Fibroblast of skin of right quadriceps (primary cell): ENCODE measurements at places on chromosomes 16 and 17.

- no peak for DNase-seq
Measured at GRCh38 chr16:968620-969019, 2.2 kb downstream of the LMF1 start.

DNA sequence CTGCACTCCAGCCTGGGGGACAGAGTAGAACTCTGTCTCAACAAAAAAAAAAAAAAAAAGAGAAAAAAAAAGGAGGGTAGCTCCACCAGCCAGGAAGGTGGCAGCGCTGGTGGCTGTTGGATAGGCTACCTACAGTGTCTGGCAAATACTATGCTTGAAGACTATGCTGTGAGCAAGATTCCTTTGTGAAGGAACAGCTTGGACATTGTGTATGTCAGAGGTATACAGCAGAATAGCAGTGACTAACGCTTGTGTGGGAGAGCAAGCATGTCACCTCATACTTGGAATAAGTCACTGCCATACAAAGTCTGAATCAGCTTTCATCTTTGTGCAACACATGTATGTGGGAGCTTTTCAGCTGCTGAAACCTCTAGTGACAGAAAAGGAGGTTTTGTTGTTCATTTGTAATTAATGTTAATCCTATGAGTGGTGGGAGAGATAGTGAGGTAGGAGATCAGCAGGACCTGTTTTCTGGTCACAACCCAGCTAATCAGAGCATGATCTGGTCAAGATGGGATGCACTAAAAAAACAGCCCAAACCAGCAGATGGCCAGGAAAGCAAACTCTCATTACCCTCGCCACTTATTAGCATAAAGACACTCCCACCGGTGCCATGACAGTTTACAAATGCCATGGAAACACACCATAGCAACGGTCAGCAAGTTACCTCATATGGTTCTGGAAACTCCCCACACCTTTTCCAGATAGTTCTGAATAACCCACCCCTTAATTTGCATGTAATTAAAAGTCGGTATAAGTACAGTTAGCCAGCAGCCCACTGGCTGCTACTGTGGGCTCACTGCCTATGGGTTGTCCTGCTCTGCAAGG lies 6.8 kb upstream of the ITGAD start:
- DNase-seq, result peak; percentile 9

DNA sequence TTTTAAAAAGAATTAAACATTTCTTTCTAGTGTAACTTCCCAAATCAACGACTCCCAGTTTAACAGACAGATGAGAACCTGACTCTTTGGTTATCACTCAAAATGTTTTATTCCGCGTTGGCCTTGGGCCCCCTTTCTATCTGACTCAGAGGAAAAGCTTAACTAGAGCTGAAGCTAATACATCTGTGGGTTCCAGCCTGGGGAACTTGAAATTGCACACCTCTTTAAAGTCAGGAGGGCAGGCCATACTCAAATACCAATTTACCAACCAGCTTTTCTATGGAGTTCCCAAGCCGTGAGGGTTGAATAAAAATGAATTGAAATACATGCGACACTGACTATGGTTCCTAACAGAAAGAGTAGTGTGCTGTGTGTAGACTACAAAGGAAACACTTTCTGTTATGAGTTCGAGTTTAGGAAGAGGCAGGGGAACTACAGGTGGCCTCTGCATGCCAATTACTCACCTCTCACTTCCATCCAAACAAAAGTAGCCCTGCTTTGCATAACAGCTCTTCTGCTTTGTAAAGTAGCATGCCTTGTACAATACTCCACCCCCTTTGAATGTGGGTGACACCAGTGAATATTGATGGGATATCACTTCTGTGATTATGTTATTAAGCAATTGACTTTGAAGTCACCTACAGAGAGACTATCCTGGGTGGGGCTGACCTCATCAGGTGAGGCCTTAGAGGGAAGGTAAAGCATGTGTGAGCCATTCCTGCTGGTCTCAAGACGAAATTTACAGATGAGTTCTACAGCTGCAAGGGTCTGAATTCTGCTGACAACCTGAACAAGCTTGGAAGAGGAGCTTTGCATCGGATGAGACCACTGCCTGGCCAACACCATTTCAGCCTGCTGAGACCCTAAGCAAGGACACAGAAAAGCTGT lies 92.1 kb downstream of the WDR59 start:
- DNase-seq, result no peak

DNA sequence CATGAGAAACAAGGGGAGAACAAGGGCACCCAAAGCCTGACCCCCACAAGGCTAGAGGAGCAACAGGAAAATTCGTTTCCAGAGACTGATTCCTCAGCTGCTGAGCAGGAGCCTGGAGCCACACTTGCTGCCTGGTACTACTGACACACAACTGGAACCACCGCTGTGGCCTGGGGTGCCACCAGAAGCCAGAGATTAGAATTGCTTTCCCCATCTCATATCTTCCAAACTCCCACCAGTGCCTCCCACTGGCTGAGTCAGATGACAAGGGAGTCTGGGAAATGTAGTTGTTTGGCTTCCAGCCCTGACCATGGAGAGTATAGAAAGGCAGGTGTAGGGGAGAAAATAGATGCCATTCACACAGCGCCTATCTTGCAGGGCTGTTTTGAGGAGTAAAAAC lies 4.1 kb upstream of the TMEM11 start:
- DNase-seq, result no peak

GRCh38 chr16:67393111-67393787 lies at the start of gene TPPP3:
TPPP3 (minus strand) TSS chr16:67393498; CDS start chr16:67391111, 2,387 bp downstream.
- DNase-seq, result peak; percentile 69

DNA sequence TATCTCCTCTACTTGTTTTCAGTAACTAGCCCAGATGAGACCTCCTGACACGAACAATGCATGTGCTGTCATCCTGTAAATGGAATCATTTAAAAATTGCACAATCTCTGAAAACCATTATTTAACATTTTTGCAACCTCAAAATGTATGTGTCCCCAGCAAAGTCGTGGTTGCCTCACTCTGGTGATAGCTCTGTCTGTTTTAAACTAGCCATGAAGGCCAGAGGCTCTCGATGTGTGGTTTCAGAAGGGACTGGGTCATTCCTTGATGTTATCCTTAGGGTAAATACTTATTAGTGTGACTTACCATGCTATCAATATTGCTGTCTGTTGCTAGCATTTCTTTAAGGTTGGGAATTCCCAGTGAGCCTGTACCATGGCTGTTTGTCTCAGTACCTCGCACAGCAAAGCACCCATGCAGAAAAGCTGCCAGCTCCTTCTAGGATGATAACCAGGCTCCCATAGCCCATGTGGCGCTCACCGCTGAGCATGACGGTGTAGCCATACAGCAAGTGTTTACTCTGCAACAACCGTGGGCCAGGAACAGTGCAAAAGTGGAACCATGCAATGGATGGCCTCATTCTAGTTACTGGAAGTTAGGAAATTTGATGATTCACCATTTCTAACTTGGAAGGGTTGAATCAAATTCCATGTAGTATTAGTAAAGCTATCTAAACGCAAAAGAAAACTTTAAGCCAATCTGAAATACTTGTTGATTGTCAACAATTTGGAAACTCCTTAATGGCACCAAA lies 2.9 kb upstream of the PGS1 start:
- DNase-seq, result peak; percentile 96

GRCh38 chr16:88737298-88738150 lies 31.2 kb downstream of the CTU2 start:
- peak; percentile 77 for DNase-seq

DNA sequence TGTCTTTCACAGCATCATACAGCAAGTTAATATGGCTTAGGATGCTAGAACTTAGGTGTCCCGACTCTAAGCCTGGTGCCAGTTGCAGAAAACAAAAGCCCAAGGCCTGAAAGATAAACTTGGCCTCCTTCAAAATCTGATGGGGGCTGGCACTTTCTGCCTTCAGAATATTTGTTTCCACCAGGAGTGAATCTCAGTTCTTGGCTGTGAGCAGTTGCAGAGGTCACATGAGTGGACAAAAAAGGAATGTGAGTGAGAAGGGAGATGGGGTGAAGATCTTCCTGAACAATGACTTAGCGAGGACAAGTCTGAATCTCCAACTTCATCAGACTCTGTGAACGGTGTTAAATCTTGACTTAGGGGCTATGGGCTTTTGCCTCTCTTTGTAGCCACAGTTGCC lies 46.6 kb downstream of the HOXB1 start:
- peak; percentile 41 for DNase-seq

GRCh38 chr17:4938069-4938491 lies 1.8 kb downstream of the SLC25A11 start:
- no peak for DNase-seq

DNA sequence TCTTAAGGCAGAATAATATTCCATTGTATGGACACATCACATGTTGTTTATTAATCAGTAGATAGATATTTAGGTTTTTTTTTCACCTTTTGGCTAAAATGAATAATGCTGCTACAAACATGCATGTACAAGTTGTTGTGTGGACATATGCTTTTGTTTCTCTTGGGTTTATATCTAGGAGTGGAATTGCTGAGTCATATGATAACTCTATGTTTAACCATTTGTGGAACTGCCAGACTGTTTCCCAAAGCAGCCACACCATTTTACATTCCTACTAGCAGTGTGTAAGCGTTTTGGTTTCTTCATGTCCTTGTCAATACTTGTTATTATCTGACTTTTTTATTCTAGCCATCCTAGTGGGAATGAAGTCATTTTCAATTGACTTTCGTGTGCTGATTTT lies 21.3 kb downstream of the CYLD start:
- DNase-seq, result peak; percentile 22

- DNase-seq, result no peak
Measured at GRCh38 chr17:77456951-77457548, 316.3 kb downstream of the SEC14L1 start.

DNA sequence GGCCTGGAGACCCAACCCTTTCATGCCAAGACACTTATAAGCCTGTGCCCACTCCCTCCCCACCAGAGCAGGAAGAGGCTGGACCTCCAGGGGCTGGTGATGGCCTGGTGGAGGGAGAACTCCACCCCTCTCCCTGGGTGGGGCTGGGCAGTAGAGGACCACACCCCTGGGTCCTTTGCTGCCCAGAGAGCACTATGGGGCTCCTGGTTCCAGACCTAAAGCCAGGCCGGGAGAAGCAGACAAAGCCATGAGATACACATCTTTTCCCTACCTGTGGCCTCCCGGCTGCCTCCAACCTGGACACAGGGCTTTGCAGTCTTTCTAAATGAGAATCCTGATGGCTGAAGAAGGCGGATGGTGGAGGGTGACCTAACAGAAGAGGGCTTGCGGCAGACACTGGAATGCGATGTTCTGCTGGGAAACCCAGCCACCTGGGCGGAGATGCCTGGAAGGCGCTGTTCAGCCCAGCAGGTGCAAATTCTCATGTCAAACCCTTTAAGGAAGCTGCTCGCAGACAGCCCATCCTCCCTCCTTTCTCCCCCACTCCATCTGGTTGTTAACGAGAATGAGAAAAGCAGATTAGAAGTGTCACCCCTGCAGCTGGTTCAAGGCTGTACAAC lies 43.9 kb upstream of the KIFC3 start:
- DNase-seq, result no peak

- peak; percentile 83 for DNase-seq
Measured at GRCh38 chr16:10827691-10828341, 9.2 kb upstream of the TVP23A start.

DNA sequence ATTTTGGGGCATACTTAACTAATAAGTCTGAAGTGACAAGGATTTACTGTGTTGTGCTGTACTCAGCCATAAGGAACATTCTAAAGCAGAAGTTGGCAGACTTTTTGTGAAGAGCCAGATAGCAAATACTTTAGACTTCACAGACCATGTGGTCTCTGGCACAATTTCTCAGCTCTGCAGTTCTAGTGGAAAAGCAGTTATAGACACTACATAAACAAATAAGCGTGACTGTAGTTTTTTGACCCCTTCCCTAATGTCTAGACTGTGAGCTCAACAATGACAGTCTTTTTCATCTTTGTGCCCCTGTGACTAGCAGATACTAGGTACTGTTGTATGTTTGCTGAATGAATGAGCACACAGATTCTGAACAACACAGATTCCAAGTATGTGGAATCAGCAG lies 4.9 kb downstream of the RPAIN start:
- DNase-seq, result no peak

- no peak for DNase-seq
Measured at GRCh38 chr16:5044011-5044540, 10.3 kb upstream of the NAGPA start.

DNA sequence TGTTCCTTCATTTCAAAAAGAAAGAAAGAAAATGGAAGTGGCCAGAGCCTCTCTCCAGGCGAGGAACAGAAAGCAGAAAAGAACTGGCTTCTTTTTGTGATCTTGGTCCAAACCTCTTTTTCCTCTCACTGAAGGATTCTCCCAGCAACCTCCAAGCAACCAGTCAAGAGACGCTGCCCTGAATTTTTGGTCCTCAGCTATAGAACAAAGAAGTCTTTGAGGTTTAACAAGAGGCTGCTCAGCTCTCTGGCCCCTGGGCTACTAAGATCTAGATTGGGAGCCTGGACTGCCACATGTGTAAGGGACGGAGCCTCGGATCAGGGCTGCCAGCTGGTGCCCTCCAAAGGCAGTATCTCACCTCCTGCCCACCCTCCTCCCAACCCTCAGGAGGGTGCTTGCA lies 62.6 kb downstream of the AXIN2 start:
- DNase-seq, result no peak

DNA sequence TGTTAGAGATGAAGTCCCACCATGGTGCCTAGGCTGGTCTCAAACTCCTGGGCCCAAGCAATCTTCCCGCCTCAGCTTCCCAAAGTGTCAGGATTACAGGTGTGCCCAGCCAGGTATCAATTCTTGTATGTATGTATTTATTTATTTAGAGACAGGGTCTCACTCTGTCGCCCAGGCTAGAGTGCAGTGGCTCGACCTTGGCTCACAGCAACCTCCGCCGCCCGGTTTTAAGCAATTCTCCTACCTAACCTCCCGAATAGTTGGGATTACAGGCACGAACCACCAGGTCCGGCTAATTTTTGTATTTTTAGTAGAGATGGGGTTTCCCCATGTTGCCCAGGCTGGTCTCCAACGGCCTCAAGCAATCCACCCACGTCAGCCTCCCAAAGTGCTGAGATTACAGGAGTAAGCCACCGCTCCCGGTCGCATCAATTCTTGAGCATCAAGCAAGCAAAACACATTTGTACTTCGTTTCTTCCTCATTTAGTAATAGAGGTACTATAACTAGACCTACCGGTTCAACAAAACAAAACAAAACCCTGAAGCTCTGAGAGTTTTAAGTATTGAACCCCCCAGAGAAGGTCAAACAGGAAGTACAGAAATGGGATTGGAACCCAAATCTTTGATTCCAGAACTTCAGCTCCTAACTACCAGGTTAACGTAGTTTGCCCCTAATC lies 1.0 kb upstream of the ZNF500 start:
- no peak for DNase-seq
